ENCODE measurements at places on chromosomes 5 and 9.

DNA sequence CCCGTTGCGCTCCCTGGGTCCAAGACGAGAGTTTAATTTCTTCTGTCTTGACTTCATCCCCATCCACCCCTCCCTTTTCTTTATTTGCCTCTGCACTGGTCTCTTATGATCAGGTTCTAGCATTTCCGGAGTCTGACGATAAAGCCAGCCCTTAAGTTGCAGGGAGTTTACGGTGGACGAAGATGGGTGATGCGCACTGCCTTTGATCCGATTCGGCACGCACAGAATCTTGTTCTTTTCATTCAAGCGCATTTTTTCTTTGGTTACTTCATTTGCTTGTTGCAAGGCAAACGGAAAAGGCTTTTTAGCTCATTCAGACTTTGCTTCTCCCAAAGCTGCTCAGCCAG, 488 bp upstream of the MCTP1 start:
- no peak for DNase-seq

GRCh38 chr5:109668668-109669422, 20.9 kb upstream of the MAN2A1 start:
- DNase-seq = no peak

DNA sequence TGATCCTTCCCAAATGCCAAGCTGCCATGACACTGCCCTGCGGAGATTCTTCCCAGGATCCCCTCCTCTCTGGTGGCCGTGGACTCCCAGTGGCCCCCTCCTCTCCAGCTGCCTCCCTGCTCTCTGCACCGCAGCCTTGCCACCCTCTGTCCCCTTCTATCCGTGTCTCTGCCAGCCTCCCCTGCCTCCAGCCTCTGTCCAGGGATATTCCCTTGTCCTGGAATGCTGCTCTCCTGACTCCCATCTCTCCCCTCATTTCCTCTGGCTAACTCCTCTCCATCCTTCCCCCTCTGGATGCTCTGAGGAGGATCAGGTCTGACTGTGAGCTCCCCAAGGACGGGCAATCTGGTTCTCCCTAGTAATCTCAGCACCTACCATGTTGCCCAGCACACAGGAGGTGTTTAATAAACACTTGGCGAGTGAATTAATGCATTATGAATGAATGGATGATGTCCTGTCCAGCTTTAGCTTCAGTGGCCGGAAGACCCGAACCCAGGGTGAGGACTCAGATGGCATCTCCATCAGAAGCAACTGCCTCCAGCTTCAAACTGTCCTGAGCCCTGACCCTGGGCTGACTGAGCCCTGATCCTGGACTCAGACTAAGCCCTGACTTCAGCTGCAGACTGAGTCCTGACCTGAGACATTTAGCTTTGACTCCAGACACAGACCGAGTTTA, 7.5 kb upstream of the CRB2 start:
- no peak for DNase-seq

GRCh38 chr5:43255704-43256103, 57.5 kb downstream of the HMGCS1 start:
- no peak for DNase-seq

DNA sequence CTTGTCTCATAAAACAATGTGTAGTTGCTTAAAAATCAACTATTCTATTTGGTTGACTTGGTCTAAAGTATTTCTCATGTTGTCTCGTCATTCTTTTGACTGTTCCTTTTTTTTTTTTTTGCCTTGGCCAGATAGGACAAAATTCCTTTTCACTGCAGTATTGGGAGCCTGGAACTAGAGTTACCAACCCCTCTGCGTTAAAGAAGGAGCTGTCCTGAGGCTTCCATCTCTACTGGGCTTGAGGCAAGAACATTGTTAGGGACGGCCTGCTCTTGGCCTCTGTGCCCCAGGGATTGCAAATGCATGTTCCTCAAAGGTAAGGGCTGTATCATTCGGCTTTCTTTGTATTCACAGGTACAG, 1.4 kb upstream of the NPR2 start:
- no peak for DNase-seq

DNA sequence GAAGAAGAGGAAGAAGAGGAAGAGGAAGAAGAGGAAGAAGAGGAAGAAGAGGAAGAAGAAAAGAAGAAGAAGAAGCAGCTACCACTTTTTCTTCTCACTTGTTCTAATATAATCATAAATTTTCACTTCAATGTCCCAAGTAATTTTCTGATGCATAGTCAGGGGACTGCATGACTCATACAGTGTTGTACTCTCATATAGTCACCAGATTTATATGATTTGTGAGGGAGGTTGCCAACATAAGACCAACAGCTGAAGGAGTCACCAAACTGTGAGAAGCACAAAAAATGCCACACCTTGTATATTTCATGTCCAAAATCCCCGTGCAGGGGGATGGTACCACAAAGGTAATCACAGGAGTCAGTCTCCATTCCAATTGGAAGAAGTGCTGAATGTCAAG, 32.7 kb upstream of the DMRTA1 start:
- DNase-seq = no peak

- no peak for DNase-seq
These were observed 110.5 kb downstream of the PHF2 start for GRCh38 chr9:93686880-93687236.

- no peak for DNase-seq
These were observed 160.0 kb downstream of the C9orf152 start for GRCh38 chr9:110047955-110048402.

DNA sequence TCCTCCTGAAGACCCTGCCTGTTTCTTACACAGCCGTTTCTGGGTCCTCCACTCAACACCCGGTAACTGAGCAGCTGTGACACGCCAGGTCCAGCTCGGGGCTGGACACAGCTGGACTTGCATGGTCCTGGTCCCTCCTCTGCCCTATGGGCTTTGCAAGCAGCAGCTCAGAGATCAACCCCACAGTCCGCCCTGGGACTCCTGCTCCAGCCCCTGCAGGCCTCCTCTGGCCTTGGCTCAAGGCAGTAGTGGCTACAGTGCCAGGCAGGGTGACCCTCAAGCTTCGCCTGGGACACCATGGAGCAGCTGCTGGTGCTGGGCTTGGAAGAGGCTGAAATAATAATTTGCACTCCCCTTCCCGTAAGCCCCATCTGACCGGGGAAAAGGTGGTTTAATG, 66.1 kb upstream of the OLFM1 start:
- no peak for DNase-seq

GRCh38 chr5:5141625-5142525, 1.7 kb downstream of the ADAMTS16 start:
- peak; percentile 14 for DNase-seq

GRCh38 chr5:76489877-76490688, 87.0 kb downstream of the IQGAP2 start:
- DNase-seq = no peak

- no peak for DNase-seq
These were observed 368.4 kb upstream of the ITGA1 start for GRCh38 chr5:52419357-52419756.
